H1 (cell line): ENCODE measurements at places on chromosomes 12 and 14.

GRCh38 chr12:16610001-16610585 is 4.1 kb upstream of the LMO3 start:
- peaks cover 12% of the 10 kb centered on the region for H3K4me1 ChIP-seq
- H3K27ac ChIP-seq: no peak overlapping the region

DNA sequence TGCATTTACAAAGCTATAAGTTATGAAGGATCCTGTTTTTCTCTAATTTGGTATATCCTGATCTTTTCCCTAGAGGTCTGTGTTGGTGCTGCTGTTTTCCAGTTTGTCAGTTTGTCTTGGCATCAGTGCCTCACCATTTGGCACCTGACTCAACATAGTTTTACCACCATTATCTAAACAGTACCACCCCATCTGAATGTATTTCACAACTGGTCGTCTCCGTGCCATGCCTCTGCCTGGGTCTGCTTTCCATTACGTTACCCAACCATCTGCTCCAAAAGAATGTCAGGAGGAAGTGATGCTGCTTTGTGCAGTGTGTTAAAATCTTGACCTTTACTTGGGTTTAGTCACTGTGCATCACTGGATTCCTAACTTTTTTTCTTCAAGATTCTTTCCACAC is 129.3 kb upstream of the RASSF8 start:
- H3K4me1 ChIP-seq: no peaks in the 10 kb centered on the region
- no peak overlapping the region for H3K27ac ChIP-seq
- no peak overlapping the region for H3K4me3 ChIP-seq
- no peaks in the 10 kb centered on the region for H3K36me3 ChIP-seq

GRCh38 chr14:44966601-44967336 is 4.8 kb downstream of the TOGARAM1 start:
- H3K4me3 ChIP-seq: peak overlapping the region; percentile 42
- no peaks in the 10 kb centered on the region for H3K36me3 ChIP-seq
- DNase-seq: no peak
- no peaks in the 10 kb centered on the region for H3K27me3 ChIP-seq

DNA sequence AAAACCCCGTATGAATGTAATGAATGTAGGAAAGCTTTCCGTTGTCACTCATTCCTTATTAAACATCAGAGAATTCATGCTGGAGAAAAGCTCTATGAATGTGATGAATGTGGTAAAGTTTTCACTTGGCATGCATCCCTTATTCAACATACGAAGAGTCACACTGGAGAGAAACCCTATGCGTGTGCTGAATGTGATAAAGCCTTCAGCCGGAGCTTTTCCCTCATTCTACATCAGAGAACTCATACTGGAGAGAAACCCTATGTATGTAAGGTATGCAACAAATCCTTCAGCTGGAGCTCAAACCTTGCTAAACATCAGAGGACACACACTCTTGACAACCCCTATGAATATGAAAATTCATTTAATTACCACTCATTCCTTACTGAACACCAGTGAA is 23.8 kb downstream of the ZNF891 start:
- H3K36me3 ChIP-seq: peaks cover 84% of the 10 kb centered on the region
- no peaks in the 10 kb centered on the region for H3K27me3 ChIP-seq
- H3K4me1 ChIP-seq: no peaks in the 10 kb centered on the region
- DNase-seq: no peak
- no peak overlapping the region for H3K27ac ChIP-seq

DNA sequence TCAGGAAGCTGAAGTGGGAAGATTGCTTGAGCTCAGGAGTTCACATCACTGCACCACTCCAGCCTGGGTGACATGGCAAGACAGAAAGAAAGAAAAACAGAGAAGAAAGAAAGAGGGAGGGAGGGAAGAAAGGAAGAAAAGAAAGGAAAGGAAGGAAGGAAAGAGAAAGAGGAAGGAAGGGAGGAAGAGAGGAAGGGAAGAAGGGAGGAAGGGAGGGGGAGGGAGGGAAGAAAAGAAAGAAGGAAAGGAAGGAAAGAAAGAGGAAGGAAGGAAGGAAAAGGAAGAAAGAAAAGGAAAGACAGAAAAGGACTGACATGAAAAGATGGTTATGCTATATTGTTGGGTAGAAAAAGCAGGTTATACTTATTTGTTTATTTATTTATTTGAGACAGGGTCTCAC is 3.9 kb downstream of the GLTP start:
- H3K4me1 ChIP-seq: peaks cover 21% of the 10 kb centered on the region
- H3K27ac ChIP-seq: no peak overlapping the region
- no peaks in the 10 kb centered on the region for H3K36me3 ChIP-seq
- no peak overlapping the region for H3K4me3 ChIP-seq

GRCh38 chr14:102776761-102777710 is at the start of gene TRAF3:
TRAF3 (plus strand) TSS chr14:102777449; CDS start chr14:102870202, 92,753 bp downstream.
- H3K27me3 ChIP-seq: peaks cover 9% of the 10 kb centered on the region
- H3K27ac ChIP-seq: no peak within 1 kb of the TSS
- H3K4me3 ChIP-seq: peak within 1 kb of the TSS; percentile 88
- H3K36me3 ChIP-seq: no peaks in the 10 kb centered on the region; the same call in 1 of the 2 replicates
- no peak for DNase-seq

DNA sequence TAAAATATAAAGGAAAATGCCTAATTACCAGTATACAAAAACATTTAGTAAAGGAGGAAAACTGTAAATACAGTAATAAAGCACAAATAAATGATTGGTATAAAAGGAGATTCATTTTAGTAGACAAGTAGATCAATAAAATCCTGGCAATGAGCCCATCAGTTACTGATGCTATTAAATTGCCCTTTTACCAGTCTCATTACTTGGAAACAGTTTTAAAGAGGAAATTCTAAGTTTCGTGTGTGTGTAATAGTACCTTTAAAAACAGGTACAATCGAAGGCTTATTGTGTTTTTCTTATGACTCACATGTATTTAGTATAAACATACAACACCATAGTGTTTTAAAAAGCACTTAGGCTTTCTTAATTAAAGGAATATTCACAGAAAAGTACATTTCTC is 46.4 kb upstream of the SYT10 start:
- no peaks in the 10 kb centered on the region for H3K4me1 ChIP-seq
- no peaks in the 10 kb centered on the region for H3K36me3 ChIP-seq
- H3K4me3 ChIP-seq: no peak overlapping the region
- no peak for DNase-seq

- H3K36me3 ChIP-seq: no peaks in the 10 kb centered on the region
- no peak for DNase-seq
- H3K27me3 ChIP-seq: no peaks in the 10 kb centered on the region
- no peak overlapping the region for H3K4me3 ChIP-seq
- no peak overlapping the region for H3K27ac ChIP-seq
- H3K4me1 ChIP-seq: no peaks in the 10 kb centered on the region
Measured at GRCh38 chr14:46653031-46653755, 1.6 kb upstream of the RPL10L start.

- no peaks in the 10 kb centered on the region for H3K36me3 ChIP-seq
- no peaks in the 10 kb centered on the region for H3K27me3 ChIP-seq
- H3K4me3 ChIP-seq: no peak overlapping the region
- H3K4me1 ChIP-seq: no peaks in the 10 kb centered on the region
- no peak for DNase-seq
- no peak overlapping the region for H3K27ac ChIP-seq
Measured at GRCh38 chr14:36256126-36256801, 64.2 kb downstream of the MBIP start.

DNA sequence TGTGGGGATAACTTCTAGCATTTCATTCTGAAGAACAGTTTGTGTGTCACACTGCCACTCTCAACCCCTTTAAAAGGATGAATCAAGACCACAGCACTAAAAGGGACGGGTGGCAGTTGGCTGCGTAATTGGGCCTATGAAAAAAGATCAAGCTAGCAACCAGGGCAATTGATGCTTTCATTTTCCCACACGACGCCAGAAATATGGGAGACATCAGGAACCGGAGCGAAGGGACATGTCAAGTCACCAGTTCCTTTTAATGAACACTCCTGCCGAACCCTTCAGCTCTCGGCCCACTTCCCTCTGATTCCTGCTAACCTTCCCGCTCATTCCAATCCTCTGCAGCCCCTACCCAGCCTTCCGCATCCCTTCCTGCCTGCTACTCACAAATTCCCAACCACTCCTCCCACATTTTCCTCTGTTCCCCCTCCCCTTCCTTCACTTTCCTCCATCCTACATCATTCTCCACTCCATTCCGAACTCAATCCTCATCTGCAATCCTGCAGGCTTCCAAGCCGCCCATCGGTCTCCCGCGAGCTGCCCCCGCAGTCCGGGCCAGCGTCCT is 753 bp downstream of the CSRNP2 start:
- peak overlapping the region; percentile 59 for H3K27ac ChIP-seq
- no peak for DNase-seq
- H3K36me3 ChIP-seq: no peaks in the 10 kb centered on the region
- H3K27me3 ChIP-seq: no peaks in the 10 kb centered on the region
- H3K4me3 ChIP-seq: peak overlapping the region; percentile 77

GRCh38 chr12:96329545-96329944 is 70.7 kb downstream of the CDK17 start:
- H3K36me3 ChIP-seq: no peaks in the 10 kb centered on the region
- no peak for DNase-seq
- no peaks in the 10 kb centered on the region for H3K27me3 ChIP-seq
- H3K4me3 ChIP-seq: no peak overlapping the region
- H3K4me1 ChIP-seq: no peaks in the 10 kb centered on the region

DNA sequence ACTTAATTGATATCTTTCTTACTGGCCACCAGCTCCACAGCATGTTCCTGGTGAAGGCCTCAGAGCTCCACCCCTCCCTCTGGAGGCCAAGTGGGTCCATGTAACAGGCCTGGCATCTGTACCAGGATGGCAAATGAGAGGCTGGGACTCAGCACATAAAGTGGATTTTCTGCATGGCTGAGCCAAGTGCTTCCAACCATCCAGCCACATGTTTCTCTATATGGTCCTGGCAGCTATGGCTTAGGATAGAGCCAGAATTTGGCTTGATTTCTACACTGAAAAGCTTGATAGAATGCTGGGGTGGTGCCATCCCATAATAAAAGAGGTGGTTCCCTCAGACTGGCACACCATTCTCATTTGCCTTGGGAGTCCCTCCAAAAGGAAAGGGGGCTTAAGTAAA is 94.1 kb downstream of the PAX9 start:
- H3K4me1 ChIP-seq: no peaks in the 10 kb centered on the region
- no peaks in the 10 kb centered on the region for H3K36me3 ChIP-seq
- H3K27me3 ChIP-seq: no peaks in the 10 kb centered on the region
- no peak overlapping the region for H3K4me3 ChIP-seq
- H3K27ac ChIP-seq: no peak overlapping the region

DNA sequence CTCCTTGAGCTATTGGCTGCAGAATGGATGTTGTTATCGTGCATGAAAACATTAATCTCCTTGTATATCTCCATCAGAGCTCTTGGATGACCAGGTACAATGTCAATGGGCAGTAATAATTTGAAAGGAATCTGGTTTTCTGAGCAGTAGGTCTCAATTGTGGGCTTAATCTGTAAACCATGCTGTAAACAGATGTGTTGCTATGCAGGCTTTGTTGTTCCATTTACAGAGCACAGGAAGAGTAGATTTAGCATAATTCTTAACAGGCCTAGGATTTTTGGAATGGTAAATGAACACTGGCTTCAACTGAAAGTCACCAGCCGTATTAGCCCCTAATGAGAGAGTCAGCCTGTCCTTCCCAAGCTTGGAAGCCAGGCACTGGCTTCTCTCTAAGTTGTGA is 50.4 kb downstream of the ATG14 start:
- no peak overlapping the region for H3K4me3 ChIP-seq
- H3K36me3 ChIP-seq: peaks cover 8% of the 10 kb centered on the region
- no peak for DNase-seq
- no peaks in the 10 kb centered on the region for H3K4me1 ChIP-seq

GRCh38 chr14:99329711-99330315 is 57.8 kb upstream of the BCL11B start:
- H3K4me1 ChIP-seq: no peaks in the 10 kb centered on the region
- H3K36me3 ChIP-seq: no peaks in the 10 kb centered on the region
- H3K4me3 ChIP-seq: no peak overlapping the region
- DNase-seq: no peak
- H3K27me3 ChIP-seq: no peaks in the 10 kb centered on the region

- H3K36me3 ChIP-seq: peaks cover 25% of the 10 kb centered on the region
- H3K27me3 ChIP-seq: no peaks in the 10 kb centered on the region
- no peak overlapping the region for H3K27ac ChIP-seq
- no peak for DNase-seq
- no peak overlapping the region for H3K4me3 ChIP-seq
Measured at GRCh38 chr12:100075598-100075997, 67.1 kb downstream of the BLTP3B start.

DNA sequence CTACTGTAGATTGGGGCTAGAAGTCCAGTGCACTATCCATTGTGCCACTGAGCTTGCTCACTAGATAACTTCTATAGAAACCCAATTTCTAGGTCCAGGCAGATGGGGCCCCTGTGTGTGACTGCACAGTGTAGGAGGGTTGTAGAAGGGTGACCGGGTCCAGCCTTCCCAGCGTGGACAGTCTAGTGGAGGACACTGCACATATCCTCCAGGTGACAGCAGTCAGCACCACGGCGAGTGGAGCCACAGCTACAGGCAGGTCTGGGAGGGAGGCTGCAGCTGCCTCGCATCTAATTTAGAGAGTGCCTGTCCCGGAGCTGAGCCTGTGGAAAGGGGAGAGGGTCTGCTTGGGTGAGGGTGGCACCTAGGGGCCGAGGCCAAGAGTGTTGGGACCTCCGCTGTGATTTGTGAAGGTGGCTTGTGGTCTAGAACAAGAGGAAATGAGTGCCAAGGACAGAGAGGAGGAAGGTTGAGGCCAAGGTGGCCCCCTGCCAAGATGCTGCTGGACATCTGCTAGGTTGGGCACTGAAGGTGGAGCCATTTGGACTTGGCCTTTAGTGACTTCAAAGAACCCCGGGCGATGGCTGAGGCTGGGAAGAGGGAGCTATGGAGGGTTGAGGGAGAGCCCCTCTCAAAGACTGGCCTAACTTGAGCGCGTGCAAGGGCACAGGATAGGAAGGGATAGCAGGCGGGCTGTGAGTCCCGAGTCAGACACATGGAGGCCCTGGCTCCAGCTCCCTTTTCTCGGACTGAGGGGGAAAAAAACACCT is 46.0 kb upstream of the TRAF3 start:
- DNase-seq: no peak
- H3K4me1 ChIP-seq: no peaks in the 10 kb centered on the region
- H3K27me3 ChIP-seq: no peaks in the 10 kb centered on the region
- 0 out of 2 replicates have a peak, but pooled peaks cover 3% of the 10 kb centered on the region for H3K36me3 ChIP-seq

DNA sequence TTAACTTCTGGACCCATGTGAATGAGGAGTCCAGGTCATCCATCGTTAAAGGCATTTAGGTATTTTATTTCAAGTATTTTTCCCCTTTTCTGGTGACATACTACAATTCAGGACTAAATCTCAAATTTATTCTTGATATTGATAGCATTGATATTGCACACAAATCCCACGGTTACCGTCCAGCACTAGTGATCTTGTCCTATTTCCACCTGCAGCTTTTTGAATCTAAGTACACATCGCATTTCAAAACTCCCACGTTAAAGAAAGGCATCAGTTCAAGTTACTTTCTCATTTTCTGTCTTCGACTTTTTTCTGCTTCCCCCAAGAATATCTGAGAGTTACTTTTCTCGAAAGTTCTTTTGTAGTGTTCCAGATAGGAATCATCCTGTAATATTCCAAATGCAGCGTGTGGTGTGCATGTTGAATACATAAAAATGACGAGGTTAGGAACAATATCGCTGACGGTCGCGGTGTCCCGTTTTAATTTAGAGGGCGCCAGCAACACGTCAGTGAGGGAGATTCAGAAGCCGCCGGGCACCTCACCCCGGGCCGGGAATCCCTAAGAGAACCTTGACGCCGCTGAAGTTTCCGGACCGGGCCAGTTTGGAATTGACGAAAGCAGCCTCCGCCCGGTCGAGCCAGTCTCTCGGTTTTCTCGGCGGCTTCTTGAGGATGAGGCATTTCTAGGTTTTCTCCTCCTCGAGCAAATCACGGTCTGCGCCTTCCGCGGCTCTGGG is 569 bp upstream of the RGS6 start:
- H3K4me1 ChIP-seq: peaks cover 9% of the 10 kb centered on the region
- H3K27me3 ChIP-seq: peaks cover 29% of the 10 kb centered on the region
- H3K36me3 ChIP-seq: no peaks in the 10 kb centered on the region
- H3K4me3 ChIP-seq: peak overlapping the region; percentile 71

GRCh38 chr12:63826006-63826585 is 18.4 kb upstream of the SRGAP1 start:
- no peaks in the 10 kb centered on the region for H3K27me3 ChIP-seq
- no peak overlapping the region for H3K4me3 ChIP-seq
- no peaks in the 10 kb centered on the region for H3K4me1 ChIP-seq
